ENCODE measurements at places on chromosomes 5 and 9. TPM values are rescaled to one million over a fixed set of nuclear protein-coding genes. Genes with fewer than 3 reads are reported as not detected.

CSNK1G3 gene
- 18.9 TPM for polyA plus RNA-seq

SPACA9 gene
- 0.22 TPM for polyA plus RNA-seq

MED27 gene
- polyA plus RNA-seq, result 11.1 TPM

ACOT12 gene
- 0.22 TPM for polyA plus RNA-seq

PCDHGA1 gene
- polyA plus RNA-seq, result 0.13 TPM

CDKN2A gene
- not detected for polyA plus RNA-seq

- peak; percentile 7 for DNase-seq
Observed at GRCh38 chr5:75363111-75363510, 26.1 kb downstream of the HMGCR start.

DNA sequence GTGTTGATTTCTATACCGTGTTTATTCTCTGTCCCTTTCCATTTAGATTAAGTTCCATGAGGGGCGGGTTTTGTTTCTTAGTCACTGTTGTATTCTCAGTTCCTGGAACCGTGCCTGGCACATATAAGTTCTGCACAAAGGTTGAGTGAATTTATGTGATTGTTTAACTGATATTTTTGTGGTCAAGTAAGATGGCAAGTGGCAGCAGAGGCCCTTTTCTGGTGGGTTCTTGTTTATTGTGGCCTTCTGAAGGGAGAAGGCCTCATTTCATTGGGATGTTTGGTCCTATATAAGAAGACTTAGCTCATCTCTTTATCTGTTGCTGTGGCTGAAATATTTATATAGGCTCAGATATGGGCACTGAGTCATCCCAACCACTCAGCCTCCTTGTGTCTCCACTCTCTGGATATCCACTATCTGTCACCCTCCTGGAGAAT is 262.5 kb downstream of the PSAT1 start:
- DNase-seq, result no peak

- DNase-seq, result no peak
Observed at GRCh38 chr5:59430066-59430685, 463.4 kb downstream of the PDE4D start.

- DNase-seq, result no peak
Observed at GRCh38 chr9:133904346-133905090, 87.6 kb downstream of the VAV2 start.

- peak; percentile 85 for DNase-seq
Observed at GRCh38 chr5:134420343-134420742, 8.7 kb upstream of the CDKN2AIPNL start.

- no peak for DNase-seq
Observed at GRCh38 chr5:77209495-77210090, 887 bp upstream of the PDE8B start.

GRCh38 chr9:84598921-84599636 is 70.5 kb upstream of the NTRK2 start:
- DNase-seq, result no peak

GRCh38 chr5:145198525-145199260 is 636.4 kb downstream of the PRELID2 start:
- no peak for DNase-seq

- no peak for DNase-seq
Observed at GRCh38 chr9:79644048-79644447, 72.3 kb downstream of the TLE4 start.

DNA sequence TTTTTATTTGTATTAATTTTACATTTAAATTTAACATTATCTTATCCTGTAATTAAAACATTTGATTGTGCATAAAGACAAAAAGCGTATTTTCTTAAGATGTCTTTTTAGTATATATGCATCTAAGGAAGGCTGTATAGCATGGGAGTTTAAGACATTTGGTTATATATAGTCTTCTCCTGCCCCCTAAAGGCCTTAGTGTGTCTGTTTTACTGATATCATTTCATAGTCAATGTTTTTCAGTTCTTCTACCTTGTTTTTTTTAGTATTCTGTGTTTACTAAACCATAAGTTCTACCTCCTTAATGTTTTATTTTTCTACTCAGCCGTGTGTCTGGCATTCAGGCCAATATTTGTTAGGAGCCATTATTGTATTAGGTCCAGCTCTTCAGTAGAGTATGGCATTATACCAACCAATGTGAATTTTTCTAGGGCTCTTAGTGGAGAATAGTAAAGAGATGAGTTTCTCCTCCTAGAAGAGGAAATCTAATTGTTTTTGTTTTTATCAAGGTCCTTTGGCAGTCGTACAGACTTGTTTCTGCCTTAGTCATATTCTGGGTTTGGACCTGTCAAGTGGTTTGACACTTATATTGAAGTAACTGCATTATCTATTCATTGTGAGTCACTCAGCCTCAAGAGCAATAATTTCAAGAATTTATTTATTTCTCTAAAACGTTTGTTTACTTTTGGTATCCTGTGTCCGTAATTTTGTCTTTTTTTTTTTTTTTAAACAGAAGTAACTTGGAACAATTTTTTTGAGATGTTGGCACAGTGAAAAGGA is 74.8 kb downstream of the SLF1 start:
- DNase-seq, result peak; percentile 46

- no peak for DNase-seq
Observed at GRCh38 chr5:57538341-57538955, 55.8 kb upstream of the ACTBL2 start.

DNA sequence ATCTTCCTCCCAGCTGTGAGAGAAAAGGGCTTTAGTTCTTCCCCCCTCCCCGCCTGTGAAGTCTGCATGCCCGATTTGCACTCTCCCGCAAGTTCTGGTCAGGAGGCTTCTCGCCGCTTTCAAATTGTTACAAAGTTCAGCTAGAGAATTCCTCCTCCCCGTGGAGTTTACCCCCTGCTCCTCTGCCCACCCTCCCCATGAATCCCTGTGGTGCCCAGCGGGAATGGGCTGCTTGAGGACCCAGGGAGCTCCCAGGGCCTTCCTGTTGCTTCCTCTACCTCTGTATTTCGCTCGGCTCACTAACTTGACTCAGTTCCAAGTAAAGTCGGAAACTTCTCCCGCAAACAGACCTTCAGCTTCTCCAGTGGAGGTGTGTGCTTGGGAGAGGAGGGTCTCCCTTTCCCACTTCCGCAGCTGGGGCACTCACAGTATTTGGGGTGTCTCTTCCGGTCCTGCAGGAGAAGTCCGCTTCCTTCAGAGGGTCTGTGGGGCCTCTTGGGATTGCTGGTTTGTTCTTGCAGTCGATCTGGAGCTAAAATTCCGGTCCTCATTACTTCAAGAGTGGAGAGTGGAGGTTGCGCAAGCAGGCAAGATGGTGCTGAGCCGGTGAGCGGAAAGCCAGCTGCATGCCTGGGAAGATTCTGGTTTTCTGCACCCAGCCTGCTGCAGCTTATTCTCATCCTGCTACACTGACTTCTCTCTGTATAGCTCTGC is 97.8 kb downstream of the ADAMTS12 start:
- no peak for DNase-seq

DNA sequence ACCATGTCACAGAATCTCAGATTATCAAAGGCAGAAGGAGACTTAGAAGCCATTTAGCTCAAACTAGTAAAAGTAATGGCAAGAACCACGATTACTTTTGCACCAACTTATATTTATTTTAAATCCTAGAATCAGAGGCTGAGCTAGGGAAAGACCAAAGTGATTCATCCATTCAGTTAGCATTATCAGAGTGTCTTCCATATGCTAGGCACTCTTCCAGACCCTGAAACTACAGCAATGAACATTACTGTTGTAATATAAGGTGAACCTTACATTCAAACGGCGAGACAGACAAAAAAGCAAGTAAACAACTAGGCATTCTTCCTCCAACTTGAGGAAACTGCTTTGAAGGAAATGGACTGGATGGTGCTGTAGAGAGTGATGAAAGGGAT is 7.9 kb downstream of the PDE6A start:
- no peak for DNase-seq

GRCh38 chr9:121279776-121280388 is 11.9 kb downstream of the GSN start:
- no peak for DNase-seq

DNA sequence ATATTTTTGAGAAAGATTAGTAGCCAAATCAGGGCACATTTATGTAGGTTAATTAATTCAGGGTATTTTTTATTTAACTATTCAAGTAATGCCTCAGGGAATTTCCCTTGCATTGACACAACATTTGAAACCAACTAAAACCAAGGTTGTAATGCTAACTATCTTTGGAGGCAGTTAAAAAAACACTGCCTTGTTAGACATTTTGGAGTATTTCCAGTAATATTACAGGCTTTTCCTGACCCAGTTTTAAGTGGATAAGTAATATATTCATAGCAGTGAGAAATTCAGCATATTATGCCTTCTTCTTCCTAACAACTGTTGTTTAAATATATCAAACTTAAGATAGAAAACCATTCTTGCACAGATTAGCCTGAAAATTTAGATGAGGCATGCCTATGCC is 175.1 kb downstream of the TMC1 start:
- no peak for DNase-seq

DNA sequence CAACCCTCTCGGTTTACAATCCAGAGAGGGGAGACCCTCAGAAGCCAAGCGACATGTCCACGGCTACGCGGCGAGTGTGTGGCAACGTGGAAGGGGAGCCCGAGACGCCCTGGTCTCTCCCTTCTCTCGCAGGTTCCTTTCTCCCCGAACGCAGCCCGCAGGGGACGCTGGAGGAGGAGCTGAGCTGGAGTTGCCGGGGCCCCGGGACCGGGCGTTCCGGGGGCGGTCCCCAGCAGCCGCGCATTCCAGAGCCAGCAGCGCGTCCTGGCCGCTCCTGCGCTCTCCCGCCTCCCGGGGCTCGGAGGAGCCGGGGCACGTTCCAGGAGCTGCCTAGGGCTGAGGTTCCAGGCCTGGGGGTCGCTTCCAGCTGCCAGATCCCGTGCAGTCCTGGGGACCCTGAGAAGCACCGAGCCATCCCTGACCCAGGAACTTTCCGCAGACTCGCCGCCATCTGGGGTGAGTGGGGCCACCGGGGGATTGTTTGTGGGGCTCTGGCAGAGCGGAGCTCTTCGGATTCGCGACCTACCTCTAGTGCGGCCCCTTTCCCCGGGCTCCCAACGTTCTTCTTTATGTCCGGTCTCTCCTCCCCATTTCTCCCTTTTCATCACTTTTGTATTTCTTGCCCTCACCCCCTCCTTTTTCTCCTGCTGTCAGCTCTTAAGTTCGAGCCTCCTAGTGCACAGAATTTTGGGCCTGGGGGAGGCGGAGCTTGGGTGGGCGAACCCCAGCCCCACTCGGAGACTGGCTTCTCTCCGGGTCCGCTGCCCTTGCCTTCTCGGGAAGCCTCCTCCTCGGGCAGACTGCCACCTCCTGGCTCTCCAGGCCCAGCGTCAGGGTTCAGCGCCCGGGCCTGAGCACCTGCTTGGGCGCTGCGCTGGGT is at the start of gene SMIM3:
Gene SMIM3, plus strand, starts transcription at position 241 of the 880 bp plus-strand sequence. CDS start 16,684 bp downstream, outside the sequence.
- DNase-seq, result peak; percentile 92
